LoVo (cell line): ENCODE measurements at places on chromosomes 16 and 17.
A peak's percentile ranks its signal among the peaks of the same experiment; 100 is the strongest.

DNA sequence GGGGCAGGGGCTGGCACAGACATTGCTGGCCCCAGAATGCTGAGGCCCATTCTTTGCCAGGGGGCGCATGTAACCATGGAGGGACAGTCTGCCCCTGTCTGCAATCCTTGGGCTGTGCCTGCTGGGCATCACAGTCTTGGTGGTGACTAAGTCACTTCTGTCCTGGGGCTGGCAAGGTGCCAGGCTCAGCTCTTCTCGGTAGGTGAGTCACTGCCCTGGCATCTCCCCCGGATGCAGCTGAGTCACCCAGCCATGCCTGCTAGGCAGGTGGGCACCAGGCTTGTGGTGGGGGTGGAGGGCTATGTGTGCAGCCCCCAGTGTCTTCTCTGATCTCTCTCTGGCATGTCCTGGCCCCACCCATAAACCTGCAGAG lies 5.6 kb downstream of the RARA start:
- DNase-seq = peak; percentile 98

DNA sequence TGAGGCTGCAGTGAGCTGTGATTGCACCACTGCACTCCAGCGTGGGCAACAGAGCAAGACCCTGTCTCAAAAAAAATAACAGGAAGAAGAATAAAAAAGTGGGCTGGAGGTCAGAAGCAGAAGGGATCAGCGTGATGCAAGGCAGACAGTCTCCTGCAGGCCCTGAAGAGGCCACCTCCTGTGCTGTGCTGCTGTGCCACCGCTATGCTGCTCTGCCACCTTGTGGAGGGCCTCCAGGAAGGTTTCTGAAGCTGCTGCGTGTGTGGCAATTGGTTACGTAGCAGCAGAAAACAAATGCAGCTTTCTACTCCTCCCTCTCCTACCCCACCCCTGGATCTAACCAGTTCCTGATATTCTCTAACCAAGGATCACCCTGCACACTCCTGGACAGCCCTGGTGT lies 815.5 kb downstream of the KCNJ18 start:
- DNase-seq = peak; percentile 0

DNA sequence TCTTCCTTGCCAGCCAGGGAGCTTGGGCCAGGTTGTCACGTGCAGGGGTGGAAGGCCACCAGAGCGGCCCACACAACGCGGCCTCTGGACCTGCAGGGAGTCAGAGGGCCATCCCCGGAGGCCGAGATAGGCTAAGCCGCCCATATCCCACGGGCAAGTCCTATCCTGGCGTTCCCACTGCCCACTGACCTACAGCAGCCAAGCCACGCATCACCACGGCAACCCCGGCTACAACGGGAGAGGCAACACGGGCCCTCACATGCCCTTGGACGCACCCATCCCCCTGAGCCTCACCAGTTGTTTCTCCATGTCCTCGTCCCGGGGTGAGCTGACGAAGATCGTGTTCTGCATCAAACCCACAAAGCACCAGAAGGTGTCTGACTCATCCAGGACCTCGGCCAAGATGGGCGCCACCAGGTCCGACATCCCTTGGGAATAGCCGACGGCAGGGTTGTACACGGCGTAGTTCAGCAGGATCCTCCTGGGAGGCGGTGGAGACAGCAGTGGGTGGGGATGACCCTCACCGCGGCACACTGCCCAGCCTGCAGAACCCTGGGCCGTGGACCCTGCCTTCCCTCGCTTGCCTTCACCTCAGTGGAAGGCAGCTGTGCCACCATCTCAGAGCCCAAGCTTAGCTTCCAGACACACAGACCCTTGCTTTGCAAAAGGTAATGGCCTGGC lies 88.2 kb downstream of the TBC1D16 start:
- no peak for DNase-seq

GRCh38 chr17:59800530-59800942 lies 92.2 kb downstream of the TUBD1 start:
- DNase-seq = no peak

DNA sequence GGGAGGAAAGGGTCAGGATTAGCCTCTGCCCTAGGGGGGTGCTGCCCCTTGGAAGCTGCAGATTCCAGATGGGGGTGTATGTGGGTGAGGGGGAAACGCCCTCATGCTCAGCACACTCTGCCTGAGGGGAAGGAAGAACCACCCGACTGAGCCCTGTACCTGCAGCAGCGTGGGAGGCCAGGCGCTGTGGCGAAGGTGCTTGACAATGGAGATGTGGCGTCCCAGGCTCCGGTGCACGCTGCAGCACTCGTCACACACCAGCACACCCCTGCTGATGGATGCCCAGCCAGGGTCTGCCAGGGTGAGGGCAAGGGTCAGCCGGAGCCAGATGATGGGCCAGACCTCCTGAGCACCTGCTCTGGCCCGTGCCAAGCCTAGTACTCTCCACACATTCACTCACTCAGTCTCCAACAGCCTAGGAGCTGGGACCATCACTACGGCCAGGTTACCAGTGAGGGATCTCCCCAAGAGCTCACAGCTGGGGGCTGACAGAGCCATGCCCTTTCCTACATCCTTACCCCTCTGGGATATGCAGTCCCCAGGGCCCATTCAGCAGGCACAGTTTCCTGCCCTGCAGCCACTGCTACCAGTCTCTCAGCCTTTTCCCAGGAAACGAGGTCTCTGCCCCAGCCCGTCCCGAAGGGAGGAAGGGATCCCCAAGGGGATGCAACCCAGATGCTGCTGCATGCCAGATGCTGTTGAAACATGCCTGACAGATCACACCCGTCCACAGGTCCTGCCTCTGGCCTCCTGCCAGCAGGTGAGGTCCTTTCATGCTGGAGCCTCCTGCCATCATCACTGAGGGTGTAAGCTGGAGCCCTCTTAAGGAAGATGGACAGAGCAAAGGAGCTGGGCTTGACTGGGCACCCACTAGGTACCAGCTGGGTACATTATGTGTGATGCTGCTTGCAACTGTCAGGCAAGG lies 5.9 kb downstream of the GIT1 start:
- DNase-seq = no peak
